ENCODE measurements at places on chromosomes 5 and 9.

- no peak for DNase-seq
These were observed 126.7 kb downstream of the PPP2R2B start for GRCh38 chr5:146751781-146752401.

DNA sequence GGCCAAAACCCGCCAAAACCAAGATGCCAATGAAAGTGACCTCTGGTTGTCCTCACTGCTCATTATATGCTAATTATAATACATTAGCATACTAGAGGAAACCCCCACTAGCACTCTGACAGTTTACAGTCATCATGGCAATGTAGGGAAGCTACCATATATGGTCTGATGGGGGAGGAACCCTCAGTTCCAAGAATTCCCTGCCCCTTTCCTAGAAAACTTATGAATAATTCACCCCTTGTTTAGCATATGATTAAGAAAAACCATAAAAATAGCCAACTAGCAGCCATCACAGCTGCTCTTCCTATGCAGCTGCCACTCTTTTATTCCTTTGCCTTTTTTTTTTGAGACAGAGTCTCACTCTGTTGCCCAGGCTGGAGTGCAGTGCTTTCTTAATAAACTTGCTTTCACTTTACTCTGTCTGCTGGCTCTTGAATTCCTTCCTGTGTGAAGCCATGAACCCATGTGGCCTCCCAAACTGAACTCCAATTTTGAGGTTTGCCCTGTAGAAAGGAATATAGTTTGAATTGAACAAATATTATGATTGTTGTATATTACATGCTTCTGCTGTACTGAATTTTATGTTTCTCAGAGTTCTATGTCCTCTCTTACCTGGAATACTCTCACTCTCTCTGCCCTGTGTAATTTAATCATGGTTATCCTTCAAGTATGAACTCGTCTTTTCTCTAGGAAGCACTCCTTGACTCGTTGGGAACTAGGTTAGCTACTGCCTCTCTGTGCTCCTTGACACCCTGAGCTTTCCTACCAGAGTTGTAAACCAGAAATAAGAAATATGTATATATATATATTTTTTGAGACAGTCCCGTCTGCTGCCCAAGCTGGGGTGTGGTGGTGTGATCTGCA lies 59.8 kb downstream of the KIAA1958 start:
- no peak for DNase-seq

DNA sequence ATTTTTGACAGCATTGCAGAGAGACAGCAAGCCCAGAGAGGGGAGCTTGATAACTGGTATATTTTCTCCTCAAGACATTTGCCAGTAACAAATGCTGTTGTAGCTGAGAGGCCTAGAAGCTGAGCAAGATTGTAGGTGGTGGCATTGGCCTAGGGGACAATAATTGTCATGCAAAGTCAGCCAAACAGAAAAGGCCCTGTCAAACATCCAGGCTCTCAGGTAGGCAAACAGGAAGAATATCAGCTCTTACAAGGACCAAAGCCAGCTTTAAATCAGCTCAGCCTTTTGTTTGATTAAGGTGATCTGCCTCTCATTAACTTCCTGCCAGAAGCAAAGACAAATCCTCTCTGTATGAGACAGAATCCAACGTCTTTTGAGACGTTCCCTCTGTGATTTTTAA lies 29.7 kb upstream of the BARX1 start:
- DNase-seq: no peak

- no peak for DNase-seq
These were observed 166.6 kb downstream of the CDK5RAP2 start for GRCh38 chr9:120413121-120414048.

DNA sequence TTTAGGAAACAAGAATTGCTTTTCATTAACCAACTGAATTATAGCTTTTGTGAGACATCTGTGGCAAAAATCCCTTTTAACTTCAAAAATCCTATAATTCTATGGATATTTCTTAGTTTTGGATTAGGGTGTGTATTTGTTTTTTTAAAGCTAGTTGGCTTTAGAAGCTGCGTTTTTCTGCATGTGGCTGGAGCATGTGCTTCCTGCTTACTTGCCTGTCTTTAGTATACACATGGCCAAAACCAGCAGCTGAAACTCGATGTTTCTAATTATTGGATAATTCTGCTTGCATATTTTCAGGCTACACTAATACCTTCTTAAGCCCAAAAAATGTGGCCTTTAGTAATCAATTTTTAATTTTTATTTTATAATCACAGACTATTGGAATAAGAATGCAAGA lies 8.9 kb downstream of the RECK start:
- DNase-seq: no peak

GRCh38 chr5:170132269-170132975 lies 26.7 kb downstream of the FOXI1 start:
- no peak for DNase-seq

- DNase-seq: no peak
These were observed 61.8 kb upstream of the TRPM3 start for GRCh38 chr9:71183251-71183650.

GRCh38 chr5:138032028-138032571 lies 779 bp downstream of the FAM13B start:
- DNase-seq: no peak

GRCh38 chr9:530681-531080 lies 310.8 kb upstream of the DMRT1 start:
- no peak for DNase-seq

- DNase-seq: no peak
These were observed 33.1 kb downstream of the FYB1 start for GRCh38 chr5:39186289-39186688.

- no peak for DNase-seq
These were observed 126.9 kb upstream of the ANKRD55 start for GRCh38 chr5:56359809-56360685.

- no peak for DNase-seq
These were observed 62.8 kb upstream of the SUB1 start for GRCh38 chr5:32522429-32523143.

GRCh38 chr9:100211476-100211875 lies 112.4 kb downstream of the INVS start:
- DNase-seq: no peak

GRCh38 chr9:133737071-133737773 lies 930 bp downstream of the SARDH start:
- DNase-seq: no peak

DNA sequence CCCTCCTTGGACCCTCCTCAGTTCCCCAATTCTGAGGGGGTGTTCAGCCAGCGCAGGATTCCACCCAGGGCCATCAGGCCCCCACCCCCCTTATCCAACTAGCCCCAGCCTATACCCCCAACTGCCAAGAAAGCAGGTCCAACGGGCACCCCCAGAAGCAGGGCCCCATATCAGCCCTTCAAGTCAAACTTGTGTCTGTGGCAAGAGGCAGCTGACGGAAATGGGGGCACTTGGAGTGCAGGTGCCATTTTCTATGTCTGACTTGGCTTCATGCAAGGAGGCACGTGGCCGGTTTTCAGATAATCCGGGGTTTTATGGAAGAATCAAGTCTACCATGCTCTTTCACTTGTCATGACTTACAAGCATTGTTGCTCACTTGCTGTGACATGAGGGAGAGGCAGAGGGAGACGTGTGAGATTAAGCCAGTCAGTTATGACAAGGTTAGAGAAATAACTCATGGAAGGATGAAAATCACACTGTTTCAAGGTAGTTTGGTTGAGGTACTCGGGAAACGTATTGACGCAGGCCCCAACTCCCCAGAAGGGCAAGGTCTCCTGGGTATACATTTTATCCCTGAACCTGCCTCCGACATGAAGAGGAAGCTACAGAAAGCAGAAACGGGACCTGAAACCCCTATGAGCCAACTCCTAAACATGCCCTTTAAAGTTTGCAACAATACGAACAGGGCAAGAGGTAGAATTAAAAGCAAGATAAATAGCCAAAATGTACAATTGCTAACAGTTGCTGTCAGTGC lies 26.5 kb upstream of the CLPTM1L start:
- DNase-seq: no peak

DNA sequence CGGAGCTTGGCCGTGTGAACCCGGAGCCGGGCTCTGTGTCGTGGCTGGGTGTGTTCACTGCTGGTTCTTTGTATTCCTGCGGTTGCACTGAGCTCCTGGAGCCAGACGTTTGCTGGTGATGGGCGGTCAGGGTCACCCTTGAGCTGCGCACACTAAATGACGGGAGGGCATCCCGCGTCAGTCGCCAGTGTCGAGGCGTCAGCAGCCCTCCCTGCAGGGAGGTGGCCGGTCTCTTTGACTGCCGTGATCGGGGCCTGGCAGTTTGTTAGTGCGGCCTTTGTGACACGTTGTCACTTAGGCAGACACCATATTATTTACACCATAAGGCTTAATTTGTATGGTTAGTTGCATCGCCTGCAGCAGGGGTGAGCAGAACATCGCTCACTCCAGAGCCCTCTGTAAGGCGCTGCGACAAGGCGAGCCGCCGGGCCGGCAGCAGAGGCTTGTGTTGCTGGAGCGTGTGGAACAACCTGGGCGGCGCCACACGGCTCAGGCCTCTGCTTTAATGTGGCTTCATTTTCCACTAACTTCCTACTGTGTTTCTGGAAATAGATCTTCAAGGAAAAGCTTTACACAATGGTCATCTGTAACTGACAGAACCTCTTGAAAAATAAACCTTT lies 8.3 kb downstream of the NDUFS6 start:
- DNase-seq: no peak

GRCh38 chr5:115963566-115963965 lies 1.3 kb downstream of the LVRN start:
- no peak for DNase-seq

DNA sequence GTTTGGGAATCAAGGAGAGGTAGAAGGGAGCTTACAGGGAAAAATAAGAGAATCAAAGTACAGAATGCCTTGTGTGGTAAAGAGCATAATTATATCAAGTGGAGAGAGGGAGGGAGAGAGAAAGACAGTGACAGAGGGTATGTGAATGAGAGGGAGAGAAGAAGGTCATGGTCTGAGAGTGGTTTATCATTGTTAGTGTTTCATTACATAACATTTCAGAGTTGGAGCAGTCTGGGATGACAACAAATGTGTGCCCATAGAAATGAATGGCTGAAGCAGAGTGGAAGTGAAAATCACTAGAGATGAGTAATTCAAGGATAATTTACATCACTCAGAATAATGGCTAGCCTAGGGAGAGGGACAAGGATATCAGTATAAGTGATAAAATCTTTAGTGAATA lies 799.2 kb downstream of the TLE1 start:
- DNase-seq: no peak

GRCh38 chr9:124780060-124780756 lies 3.3 kb downstream of the OLFML2A start:
- peak; percentile 12 for DNase-seq

DNA sequence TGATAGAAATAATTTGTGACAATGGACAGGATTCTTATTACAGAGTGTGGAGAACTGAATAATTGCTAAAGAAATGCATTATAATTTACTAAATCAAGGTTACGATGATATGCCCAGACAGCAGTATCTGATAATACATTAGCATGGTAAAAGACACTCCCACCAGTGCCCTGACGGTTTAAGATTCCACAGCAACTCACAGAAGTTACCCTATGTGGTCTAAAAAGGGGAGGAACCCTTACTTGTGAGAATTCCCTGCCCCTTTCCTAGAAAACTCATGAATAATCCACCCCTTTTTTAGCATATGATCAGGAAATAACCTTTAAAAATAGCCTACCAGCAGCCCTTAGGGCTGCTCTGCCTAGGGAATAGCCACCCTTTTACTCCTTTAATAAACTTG lies 244.7 kb upstream of the SLC24A2 start:
- no peak for DNase-seq

DNA sequence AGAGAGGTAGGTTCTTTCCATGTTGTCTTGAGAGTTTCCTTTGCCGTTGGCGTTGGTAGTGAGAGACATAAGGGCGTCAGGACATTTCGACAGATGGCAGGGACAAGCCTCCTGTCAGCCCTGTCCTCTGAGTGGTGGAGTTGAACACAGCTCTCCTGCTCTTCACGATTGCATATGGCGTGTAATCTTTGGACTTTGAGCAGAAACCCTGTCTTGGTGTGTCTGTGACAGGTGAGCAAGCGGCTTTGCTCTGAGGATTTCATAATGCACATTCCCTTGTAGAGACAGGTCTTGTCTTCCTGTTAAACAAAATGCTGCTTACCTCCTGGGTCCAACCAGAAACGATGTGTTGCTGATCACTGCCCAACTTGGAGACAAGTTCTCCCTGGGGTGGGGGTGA lies 146.5 kb downstream of the NXNL2 start:
- no peak for DNase-seq

DNA sequence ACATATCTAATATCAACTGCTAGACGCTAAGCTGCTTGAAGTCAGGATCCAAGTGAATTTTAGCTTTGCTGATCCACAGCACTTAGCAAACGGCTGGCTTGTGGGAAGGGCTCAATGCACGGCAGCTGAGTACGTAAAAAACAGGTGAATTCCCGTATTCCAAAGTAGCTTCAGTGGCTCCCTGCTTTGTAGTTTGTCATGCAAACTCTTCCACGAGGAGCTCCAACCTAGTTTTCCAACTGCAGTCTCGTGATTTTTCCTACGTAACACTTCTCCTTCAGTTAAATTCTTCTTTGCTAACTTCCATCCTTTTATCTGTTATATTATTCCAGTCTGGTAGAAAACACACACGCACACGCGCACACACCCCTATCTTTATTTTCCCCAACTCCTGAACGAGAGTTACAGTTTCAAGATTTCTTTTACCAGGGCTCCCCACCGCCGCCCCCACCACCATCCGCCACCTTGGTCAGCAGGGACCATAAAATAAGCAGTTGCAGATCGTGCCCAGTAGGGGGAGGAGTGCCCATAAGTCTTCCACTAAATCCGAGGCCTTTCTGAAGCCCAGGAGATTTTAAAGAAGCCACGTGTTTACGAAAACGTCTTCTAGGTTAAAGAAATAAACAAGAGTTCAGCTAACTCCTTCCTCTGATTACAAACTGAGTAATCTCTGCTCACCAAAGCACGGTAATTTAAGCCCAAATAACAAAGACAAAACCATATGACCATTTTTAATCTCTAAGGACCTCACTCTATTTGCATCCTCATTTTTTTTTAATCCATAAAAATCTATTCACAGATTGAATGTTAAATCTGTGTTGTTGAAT lies 34.8 kb upstream of the TRIO start:
- peak; percentile 68 for DNase-seq

DNA sequence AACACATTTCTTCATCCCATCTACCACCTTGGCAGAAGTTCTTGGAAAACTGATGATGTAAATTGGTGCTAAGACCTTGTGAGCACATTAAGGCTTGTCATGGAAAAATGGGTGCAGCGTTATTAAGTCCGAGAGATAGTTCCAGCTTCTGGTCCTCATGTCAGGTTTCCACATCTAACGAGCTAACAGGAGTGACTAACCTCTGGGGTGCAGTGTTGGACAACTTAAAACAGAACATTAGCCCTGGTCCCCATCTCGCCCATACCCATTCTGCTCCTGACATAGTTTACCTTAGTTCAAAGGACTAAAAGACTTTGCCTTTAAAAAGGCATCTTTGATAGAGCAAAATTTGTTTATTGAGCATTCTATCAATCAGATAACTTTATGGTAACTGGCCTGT lies 128.0 kb downstream of the SLC1A3 start:
- DNase-seq: peak; percentile 45

- DNase-seq: no peak
These were observed 14.0 kb upstream of the SLC6A19 start for GRCh38 chr5:1187234-1187949.

Data from WERI-Rb-1 (cell line).